Activated T-cell treated with anti-CD3 and anti-CD28 coated beads, Interleukin-2, amount 50 U/mL, for 1 hour (primary cell): ENCODE measurements at places on chromosomes 2 and 18.

DNA sequence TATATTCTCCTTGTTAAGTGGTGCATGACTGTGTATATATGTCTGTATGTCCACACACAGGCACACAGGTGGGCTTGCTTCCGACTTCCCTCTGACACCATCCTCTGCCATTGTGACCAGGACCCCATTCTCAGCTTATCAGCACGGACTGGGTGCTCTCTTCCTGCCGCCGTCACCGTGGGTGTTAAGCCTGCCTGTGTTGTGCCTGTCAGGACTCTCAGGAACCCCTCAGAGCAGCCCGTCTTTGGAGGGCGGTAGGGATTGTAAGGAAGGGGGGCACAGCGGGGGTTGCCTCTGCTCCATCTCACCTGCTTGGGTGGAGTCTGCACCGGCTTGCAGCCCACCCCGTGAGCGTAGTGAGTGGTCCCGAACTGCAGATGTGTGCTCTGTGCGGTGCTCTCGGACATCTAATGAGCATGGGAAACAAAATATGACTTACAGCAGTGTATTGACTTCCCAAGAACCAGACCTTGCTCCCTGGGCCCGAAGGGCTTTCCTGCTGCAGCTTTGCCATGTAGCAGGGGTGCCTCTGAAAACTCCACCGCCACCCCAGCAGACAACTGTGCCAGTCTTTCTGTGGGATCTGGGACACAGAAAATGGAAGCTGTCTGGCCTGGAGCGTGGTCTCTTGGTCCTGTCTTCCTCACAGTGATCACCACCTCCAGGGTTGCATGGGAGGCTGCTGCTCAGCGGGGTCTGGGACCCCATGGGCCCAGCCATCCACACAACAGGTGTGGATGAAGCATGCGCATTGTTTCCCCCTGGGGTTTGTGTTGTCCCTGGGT is 58.9 kb downstream of the SH3RF3 start:
- DNase-seq, result no peak

DNA sequence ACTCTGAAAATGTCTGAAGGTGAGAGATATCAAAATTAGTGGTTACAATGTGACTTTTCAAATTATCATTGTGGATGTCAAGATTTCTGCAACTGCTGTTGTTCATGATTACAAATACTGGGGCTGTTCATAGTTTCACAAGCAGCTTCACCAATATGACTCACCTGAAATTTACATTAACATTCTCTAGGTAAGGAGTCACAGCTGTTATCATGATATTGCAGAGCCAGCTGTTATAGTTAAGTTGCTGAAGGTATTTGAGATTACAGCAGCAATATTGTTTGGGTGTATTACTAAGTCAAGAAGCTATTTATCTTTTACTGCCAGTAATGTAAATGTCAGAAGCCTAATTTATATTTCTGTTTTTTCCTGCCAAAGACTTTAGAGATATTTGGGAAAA is 140.0 kb downstream of the MC4R start:
- DNase-seq, result no peak

GRCh38 chr2:5908071-5908470 is 215.9 kb downstream of the SOX11 start:
- no peak for DNase-seq

GRCh38 chr2:3664925-3665324 is 6.9 kb downstream of the ALLC start:
- DNase-seq, result no peak

GRCh38 chr2:62038975-62039771 is 133.7 kb downstream of the COMMD1 start:
- no peak for DNase-seq

GRCh38 chr2:239528883-239529282 is 128.1 kb upstream of the HDAC4 start:
- DNase-seq, result no peak

- DNase-seq, result no peak
Observed at GRCh38 chr2:168611896-168612650, 156.0 kb downstream of the CERS6 start.

DNA sequence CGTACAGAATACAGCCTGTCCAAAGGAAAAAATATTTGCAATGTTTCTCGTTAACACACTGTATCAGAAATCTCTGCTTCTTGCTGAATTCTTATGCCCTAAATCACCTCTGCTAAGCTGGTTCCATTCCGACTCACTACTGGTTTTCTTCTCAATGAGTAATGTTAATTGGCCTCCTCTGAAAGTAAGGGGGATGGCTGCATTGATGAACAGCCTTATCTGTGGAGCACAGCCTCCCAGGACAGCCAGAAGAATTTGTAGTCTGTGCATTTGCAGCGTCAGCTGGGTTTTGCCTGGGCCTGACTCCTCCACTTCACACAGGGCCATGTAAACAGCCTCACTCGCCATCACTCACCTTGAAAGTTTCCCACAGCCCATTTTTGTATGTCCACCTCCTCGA is 127.7 kb downstream of the RNF152 start:
- DNase-seq, result no peak

DNA sequence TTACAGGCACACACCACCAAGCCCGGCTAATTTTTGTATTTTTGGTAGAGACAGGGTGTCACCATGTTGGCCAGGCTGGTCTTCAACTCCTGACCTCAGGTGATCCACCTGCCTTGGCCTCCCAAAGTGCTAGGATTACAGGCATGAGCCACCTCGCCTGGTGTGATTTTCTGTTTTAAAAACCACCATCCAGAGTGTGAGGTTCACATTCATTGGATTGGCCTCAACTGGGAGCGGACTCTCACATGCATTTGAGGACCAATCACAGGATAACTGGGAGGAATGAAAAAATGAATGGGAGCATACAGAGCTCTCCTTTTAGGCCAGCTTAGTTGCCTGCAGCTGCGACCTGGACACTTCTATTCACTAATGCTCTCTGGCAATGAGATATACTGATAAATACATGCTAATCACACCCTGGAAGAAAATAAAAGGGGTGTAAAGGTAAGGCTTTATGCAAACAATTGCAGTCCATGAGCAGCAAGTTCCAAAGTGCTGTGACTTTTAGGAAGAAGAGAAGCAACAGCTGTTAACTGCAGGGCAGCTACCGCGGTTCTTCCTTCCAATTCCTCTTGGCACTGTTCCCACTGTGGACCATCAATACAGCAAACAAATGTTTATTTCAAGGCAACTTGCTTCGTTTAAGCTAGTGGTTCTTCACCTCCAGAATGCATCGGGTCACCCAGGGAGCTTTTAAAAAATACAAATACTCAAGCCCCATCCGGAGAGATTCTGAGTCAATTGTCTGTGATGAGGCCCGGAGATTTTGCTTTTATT is 49.5 kb upstream of the FZD5 start:
- DNase-seq, result no peak

DNA sequence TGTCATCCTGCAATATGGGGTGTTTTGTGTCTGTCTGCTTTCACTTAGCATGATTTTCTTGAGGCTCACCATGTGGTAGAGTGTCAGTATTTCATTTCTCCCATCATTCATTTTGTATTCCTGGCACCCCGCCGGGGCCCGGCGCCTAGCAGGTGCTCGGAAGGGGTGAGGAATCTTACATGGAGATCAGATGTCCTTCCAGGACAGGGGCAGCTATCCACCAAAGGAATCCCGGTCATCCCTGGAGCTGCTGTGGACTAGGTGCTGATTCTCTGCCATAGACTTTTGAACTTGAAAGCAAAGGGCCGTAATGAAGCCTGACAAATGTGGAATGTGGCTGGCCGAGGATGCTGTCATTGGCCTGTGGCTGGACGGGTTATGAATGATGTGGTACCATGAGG is 2.4 kb downstream of the PRELID3A start:
- no peak for DNase-seq

GRCh38 chr2:230335461-230335863 is 8.5 kb downstream of the SP140L start:
- DNase-seq, result no peak

GRCh38 chr2:193476171-193476800 is 1281.6 kb upstream of the TMEFF2 start:
- no peak for DNase-seq

DNA sequence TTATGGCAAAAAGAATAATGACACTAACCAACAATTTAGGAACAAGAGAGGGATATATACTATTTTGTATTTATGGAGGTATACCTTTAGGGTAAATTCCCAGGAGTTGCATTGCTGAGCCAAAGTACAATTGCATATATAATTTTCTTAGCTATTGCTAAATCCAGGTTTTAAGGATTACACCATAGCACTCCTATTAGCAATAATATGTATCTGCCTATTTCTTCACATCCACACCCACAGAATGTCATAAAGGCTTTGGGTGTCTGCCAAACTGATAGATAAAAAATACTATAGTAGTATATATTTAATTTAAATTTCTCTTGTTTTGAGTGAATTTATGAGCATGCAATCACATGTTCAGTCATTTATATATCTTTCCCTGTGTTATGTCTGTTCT is 11.5 kb upstream of the SERPINB13 start:
- DNase-seq, result no peak

- DNase-seq, result no peak
Observed at GRCh38 chr2:23294238-23294637, 90.7 kb upstream of the KLHL29 start.

DNA sequence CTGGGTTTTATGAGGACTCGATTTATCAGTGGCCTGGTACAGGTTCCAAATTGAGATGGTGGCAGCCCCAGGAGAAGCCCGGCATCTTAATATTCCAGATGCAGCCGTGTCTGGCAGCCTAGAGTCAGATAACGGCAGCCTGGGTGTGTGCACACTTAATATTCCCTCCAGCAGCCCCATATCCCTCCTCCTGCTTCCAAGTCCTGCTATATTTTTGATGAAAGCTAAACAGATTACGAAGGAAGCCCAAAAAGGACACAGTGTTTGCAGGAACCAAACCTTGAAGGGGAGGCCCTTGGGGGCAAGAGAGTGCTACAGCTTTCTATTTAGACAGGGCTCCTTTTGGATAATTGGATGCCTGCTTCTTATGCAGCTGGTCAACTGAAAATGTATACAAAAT is 25.1 kb upstream of the ALK start:
- DNase-seq, result no peak

DNA sequence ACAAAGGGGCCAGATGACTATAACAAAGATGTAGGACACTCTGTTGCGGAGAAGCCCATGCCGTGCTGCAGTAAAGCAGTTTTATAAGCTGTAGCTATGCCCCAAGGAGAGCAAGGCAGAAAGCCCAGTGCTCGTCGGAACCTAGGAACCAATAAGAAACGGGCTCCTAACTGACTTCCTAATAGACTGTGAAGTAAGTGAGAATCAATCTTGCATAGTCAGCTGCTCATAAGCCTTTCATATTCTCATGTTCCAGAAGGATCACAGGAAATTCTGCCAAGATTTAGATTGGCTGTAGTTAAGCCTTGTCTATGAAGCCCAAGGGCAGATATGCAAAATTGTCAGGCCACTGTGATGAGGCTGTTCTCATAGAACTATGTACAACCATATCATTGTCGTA is 98.4 kb downstream of the RTTN start:
- no peak for DNase-seq

DNA sequence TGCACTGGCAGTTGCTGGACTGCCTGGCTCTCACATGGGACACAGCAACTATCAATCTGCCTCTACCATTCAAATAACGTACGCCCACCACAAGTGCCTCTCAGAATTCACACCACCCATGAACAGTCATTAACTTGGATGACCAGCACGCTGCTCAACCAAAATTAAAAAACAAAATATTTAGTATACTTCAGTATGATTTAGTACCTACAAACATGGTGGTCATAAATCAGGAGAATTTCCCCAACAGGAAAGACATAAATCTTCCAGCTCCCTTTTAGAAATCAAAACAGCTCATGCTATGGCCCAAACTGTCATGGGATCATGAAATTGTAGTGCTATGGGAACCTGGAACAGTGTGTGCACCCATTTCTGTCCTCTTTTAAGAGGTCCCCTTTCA is 317.4 kb upstream of the ETAA1 start:
- no peak for DNase-seq

DNA sequence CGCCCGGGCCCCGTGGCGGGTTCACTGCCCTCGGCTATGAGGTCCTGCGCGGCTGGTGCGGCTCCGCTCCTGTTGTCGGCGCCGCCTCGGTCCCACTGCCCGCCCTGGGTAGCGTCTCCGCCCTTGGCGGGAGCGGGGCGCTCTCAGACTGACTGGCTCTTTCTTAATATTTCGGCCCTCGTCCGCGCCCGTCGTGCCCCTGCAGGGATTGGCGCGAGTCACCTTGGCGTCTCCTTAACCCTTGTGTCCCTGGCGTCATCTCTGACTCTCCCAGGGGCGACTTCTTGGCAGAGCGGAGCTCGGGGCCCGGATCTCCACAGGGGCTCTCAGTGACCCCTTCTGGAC is 1.3 kb downstream of the PTMA start:
- peak; percentile 65 for DNase-seq

DNA sequence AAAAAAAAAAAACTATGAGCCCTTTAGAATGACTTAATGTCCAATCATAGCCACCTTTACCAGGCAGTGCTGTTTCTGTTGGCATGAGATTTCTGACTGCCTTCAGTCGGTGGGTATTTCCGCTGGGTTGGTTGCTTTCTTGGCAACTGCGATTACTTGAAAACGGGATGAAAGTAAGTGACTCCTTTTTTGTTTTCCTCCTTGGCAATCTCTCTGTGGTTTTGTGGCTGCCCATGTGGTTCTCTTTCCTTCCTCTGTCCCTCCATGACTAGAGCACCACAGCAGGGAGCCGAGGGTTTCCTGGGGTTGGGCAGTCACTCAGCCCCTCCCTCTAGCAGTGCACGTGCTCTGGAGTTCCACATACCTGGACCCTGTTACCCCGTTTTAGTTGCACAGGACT is 112.1 kb downstream of the KLHL29 start:
- DNase-seq, result no peak

DNA sequence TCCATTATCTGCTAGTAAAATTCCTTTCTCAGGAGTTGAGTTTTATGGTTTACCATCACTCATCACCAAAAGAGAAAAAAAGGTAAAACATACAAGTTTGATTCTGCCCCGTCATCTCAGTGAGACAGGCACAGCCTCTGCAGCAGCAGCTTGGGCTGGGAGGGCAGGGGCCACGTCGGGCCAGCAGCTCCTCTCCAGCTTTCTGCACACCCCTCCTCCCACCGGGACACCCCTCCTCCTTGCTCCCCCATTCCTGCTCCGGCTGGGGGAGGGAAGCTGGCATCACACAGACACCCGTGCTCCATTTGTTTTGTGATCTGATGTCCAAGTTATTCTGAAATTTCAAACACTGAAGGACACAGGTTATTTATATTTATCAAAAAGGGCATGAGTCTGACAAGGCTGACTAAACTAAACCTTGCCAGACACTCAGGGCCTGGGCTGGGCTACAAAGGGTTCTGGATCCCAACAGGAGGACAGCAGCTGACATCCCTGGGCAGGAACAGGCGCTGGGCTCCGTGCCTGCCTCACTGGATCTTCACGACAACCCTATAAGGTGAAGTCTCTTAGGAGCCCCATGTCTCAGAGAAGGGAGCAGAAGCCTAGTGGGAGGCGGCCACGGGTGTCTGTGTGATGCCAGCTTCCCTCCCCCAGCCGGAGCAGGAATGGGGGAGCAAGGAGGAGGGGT is 71.4 kb downstream of the HDAC4 start:
- peak; percentile 15 for DNase-seq
